ENCODE measurements at places on chromosomes 1 and 21. TPM values are rescaled to one million over a fixed set of nuclear protein-coding genes. Genes with fewer than 3 reads are reported as not detected.

Gene CCDC17
- 0.11 TPM for polyA plus RNA-seq

Gene KCND3
- not detected for polyA plus RNA-seq

Gene BARHL2
- polyA plus RNA-seq = not detected

Gene KIF2C
- polyA plus RNA-seq = not detected

- no peaks in the 10 kb centered on the region for H3K27me3 ChIP-seq
- no peak overlapping the region for H3K27ac ChIP-seq
- no peaks in the 10 kb centered on the region for H3K36me3 ChIP-seq
- H3K4me1 ChIP-seq = no peaks in the 10 kb centered on the region
These were observed 240.6 kb downstream of the BRINP2 start for GRCh38 chr1:177411381-177411780.

DNA sequence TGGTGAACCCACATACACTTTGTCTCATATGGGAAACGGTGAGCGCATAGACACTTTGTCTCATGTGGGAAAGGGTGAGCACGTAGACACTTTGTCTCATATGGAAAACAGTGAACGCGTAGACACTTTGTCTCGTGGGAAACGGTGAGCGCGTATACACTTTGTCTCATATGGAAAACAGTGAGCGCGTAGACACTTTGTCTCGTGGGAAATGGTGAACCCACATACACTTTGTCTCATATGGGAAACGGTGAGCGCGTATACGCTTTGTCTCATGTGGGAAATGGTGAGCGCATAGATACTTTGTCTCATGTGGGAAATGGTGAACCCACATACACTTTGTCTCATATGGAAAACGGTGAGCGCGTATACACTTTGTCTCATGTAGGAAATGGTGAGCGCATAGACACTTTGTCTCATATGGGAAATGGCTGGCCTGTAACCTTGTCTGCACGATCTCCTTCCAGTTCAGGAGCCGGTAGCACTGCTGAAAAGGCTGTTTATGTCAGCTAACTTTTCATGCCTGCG is 50.7 kb upstream of the TRAPPC10 start:
- no peak for DNase-seq
- H3K27me3 ChIP-seq = no peaks in the 10 kb centered on the region
- no peaks in the 10 kb centered on the region for H3K36me3 ChIP-seq
- peaks cover 26% of the 10 kb centered on the region for H3K4me1 ChIP-seq
- H3K4me3 ChIP-seq = no peak overlapping the region
- H3K27ac ChIP-seq = peak overlapping the region; percentile 13

DNA sequence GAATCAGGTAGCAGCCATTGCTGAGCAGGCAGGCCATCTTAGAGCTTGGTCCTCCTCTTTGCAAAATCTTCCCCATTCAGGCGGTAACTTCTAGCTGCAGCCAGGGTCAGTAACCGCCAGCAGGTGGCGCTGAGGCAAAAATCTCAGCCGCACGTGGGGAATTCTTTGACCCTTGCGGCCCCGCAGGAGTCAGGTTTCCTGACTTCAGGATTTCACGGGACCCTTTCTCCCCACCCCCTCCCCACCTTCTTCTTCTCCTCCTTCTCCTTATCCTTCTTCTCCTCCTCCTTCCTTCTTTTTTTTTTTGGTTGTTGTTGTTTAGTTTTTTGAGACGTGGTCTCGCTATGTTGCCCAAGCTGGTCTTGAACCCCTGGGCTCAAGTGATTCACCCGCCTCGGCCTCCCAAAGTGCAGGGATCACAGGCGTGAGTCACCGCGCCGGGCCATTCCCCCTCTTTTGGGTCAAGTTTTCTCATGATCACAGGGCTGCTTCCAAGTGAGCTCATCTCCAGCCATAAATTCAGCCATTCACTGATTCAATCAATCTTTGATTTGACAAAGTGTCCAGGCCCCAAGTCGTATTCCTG is 33.4 kb upstream of the TENT5B start:
- peak overlapping the region; percentile 33 for H3K4me3 ChIP-seq
- peaks cover 6% of the 10 kb centered on the region for H3K27me3 ChIP-seq
- H3K27ac ChIP-seq = no peak overlapping the region
- peak; percentile 39 for DNase-seq
- no peaks in the 10 kb centered on the region for H3K36me3 ChIP-seq

DNA sequence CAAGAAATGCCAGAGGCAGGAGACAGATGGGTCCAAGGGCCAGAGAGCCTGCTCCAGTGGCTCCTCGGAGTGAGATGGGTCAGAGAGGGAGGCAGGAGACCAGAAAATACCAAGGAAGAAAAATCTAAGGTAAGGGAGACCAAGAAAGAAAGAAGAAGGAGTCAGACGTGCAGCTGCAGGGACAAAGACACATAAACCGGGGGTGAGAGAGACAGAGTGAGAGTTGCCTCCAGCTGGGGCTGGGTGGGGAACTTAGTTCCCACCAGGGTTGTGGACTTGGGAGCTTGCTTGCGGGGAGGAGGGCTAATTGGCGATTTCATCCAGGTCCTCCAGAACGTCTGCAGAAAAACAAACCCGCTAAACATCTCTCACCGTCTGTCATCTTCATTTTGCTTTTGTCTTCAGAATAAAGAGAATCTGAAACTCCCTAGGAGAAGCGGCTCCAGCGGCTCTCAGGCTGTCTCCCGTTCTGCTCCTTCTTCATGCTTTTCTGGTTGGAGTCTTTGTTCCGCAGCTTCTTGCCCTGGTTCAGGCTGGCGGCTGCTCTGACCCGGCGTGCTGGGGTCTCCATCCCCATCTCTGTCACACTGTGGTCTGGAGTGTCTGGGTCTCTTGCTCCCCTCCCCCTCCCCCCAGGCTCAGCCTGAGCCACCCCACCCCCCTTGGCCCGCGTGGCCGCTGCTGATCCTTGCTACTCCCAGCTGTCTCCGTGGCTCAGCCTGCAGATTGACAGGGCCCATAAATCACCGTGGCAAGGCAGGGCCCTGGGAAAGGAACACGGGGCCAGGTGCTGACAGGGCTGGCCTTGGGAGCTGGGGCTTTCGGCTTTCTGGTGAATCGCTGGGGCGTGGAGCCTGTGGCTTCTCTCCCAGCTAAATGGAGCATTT is 66.6 kb downstream of the UBIAD1 start:
- H3K27ac ChIP-seq = no peak overlapping the region
- DNase-seq = no peak
- no peaks in the 10 kb centered on the region for H3K36me3 ChIP-seq
- no peak overlapping the region for H3K4me3 ChIP-seq
- H3K27me3 ChIP-seq = peaks cover 39% of the 10 kb centered on the region

DNA sequence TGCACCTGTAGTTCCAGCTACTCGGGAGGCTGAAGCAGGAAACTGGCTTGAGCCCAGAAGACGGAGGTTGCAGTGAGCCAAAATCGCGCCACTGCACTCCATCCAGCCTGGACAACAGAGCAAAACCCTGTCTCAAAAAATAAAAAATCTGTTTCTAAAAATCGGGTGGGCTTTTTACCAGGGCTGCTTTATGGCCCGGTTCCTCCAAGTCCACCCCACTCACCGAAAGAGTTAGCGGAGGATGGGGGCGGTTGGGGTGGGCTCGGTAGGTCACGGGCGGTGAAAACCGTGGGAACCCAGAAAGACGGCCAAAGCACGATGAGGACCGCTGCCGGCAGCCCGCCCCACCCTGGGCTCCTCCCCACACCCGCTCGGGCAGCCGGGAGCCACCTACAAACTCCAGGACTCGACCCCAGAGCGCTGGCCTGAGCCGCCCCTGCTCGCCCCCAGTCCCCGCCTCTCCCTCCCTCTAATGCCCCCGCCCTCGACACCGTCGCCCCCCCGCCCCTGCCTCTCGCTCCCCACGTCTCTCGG is 846 bp upstream of the PER3 start:
- H3K27ac ChIP-seq = peak overlapping the region; percentile 24
- H3K27me3 ChIP-seq = no peaks in the 10 kb centered on the region
- H3K4me1 ChIP-seq = peaks cover 24% of the 10 kb centered on the region
- no peaks in the 10 kb centered on the region for H3K36me3 ChIP-seq
- peak; percentile 11 for DNase-seq

GRCh38 chr21:44432841-44433790 is 22.2 kb upstream of the LRRC3 start:
- H3K4me1 ChIP-seq = no peaks in the 10 kb centered on the region
- no peaks in the 10 kb centered on the region for H3K27me3 ChIP-seq
- no peak overlapping the region for H3K27ac ChIP-seq
- peaks cover 6% of the 10 kb centered on the region for H3K36me3 ChIP-seq
- H3K4me3 ChIP-seq = peak overlapping the region; percentile 6

DNA sequence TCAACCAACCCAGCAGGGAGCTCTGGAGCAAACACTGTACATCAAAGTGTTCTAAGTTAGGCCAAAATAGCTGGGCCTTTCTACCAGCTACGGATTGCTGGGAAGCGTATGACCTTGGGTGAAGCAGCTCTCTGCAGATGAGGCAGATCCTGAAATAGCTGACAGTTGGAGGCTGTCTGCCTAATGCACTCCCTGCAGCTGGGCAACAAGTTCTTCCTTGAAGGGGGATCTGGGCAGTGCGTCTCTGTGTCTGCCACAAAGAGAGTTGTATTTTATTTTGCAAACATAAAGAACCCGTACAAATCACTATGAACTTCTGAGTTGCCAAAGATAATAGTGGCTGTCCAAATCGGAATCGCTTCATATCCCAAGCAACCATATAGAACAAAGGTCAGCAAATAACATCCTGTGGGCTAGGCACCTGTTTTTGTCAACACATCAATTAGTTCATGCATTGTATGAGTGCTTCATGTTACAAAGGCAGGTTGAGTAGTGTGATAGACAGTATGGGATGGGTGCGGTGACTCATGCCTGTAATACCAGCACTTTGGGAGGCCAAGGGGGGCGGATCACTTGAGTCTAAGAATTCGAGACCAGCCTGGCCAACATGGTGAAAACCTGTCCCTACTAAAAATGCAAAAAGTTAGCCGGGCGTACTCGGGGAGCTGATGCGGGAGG is 29.1 kb upstream of the KLF17 start:
- no peaks in the 10 kb centered on the region for H3K4me1 ChIP-seq
- H3K4me3 ChIP-seq = no peak overlapping the region
- H3K36me3 ChIP-seq = no peaks in the 10 kb centered on the region

GRCh38 chr1:64228167-64228957 is 24.9 kb downstream of the UBE2U start:
- no peak for DNase-seq
- no peaks in the 10 kb centered on the region for H3K4me1 ChIP-seq
- H3K36me3 ChIP-seq = no peaks in the 10 kb centered on the region
- H3K4me3 ChIP-seq = no peak overlapping the region
- H3K27ac ChIP-seq = no peak overlapping the region

GRCh38 chr1:226607821-226608220 is 59.3 kb downstream of the STUM start:
- H3K27ac ChIP-seq = no peak overlapping the region
- H3K4me1 ChIP-seq = peaks cover 2% of the 10 kb centered on the region
- H3K36me3 ChIP-seq = no peaks in the 10 kb centered on the region
- no peak for DNase-seq
- peaks cover 11% of the 10 kb centered on the region for H3K27me3 ChIP-seq

GRCh38 chr1:54543729-54544496 is 4.1 kb upstream of the ACOT11 start:
- peaks cover 16% of the 10 kb centered on the region for H3K4me1 ChIP-seq
- no peak overlapping the region for H3K4me3 ChIP-seq
- DNase-seq = no peak
- H3K27ac ChIP-seq = no peak overlapping the region
- H3K27me3 ChIP-seq = peaks cover 34% of the 10 kb centered on the region
- H3K36me3 ChIP-seq = no peaks in the 10 kb centered on the region

GRCh38 chr1:147824798-147825197 is 64.4 kb upstream of the GJA5 start:
- H3K36me3 ChIP-seq = no peaks in the 10 kb centered on the region
- no peak overlapping the region for H3K4me3 ChIP-seq
- DNase-seq = no peak
- peaks cover 10% of the 10 kb centered on the region for H3K27me3 ChIP-seq

- no peak for DNase-seq
- H3K4me1 ChIP-seq = no peaks in the 10 kb centered on the region
- H3K4me3 ChIP-seq = no peak overlapping the region
- H3K27me3 ChIP-seq = no peaks in the 10 kb centered on the region
- H3K27ac ChIP-seq = no peak overlapping the region
These were observed 393.3 kb downstream of the PTBP2 start for GRCh38 chr1:97114842-97115241.

GRCh38 chr1:240171907-240172306 is 80.2 kb downstream of the FMN2 start:
- H3K4me3 ChIP-seq = no peak overlapping the region
- DNase-seq = no peak
- no peaks in the 10 kb centered on the region for H3K36me3 ChIP-seq

DNA sequence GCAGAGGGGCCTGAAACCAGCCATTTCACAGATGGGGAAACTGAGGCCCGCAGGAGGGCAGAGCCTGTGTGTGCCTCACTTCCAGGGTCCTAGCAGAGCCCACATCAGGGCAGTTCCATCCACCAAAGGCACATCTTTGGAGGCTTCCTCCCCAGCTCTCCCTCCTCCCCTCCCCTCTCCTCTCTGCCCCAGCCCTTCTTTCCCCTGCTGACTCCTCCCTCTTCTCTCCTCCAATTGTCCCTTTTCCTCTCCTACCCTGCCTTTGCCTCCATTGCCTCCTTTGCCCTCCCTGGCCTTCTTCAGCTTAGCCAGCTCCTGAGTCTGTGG is 56.6 kb downstream of the TMEM53 start:
- no peak overlapping the region for H3K4me3 ChIP-seq
- DNase-seq = no peak
- no peaks in the 10 kb centered on the region for H3K27me3 ChIP-seq
- no peaks in the 10 kb centered on the region for H3K4me1 ChIP-seq
- no peaks in the 10 kb centered on the region for H3K36me3 ChIP-seq

DNA sequence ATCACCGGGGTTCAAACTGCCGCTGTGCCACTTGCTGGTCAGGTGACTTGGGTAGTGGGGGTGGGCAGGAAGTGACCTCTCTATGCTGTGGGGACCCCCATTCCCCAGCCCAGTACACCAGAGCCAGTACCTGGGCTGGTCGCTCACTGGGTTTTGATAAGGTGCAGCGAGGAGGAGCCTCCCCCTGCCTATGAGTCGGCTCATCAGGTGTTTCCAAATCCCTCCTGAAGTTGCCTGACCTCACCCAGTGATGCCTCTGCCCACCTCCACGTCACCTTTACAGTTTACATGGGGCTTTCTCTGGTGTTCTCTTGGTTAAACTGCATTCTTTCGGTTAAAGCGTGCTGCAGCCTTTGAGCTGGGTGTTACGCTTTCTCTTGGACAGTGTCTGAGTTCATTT is 58.2 kb downstream of the ARHGEF10L start:
- H3K36me3 ChIP-seq = no peaks in the 10 kb centered on the region
- no peaks in the 10 kb centered on the region for H3K4me1 ChIP-seq
- H3K27ac ChIP-seq = no peak overlapping the region
- DNase-seq = no peak

DNA sequence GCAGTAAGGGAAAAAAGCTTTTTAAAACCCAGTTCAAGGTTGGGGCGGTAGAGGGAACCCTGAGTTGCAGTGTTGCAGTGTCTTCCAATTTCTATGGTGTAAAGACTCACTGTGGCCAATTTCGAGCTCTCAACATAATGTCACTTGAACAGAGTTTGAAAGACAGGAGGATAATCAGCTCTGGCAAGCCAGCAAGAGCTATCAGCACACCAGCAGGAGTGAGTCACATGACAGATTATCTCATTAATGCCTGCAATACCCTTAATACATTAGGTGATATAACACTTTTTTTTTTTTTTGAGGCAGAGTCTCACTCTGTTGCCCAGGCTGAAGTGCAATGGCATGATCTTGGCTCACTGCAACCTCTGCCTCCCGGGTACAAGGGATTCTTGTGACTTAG is 22.8 kb downstream of the SLC9C2 start:
- no peak overlapping the region for H3K27ac ChIP-seq
- H3K36me3 ChIP-seq = no peaks in the 10 kb centered on the region
- H3K4me3 ChIP-seq = no peak overlapping the region
- DNase-seq = no peak

All from naive B cell (primary cell).